ENCODE measurements at places on chromosomes 11 and 22.

DNA sequence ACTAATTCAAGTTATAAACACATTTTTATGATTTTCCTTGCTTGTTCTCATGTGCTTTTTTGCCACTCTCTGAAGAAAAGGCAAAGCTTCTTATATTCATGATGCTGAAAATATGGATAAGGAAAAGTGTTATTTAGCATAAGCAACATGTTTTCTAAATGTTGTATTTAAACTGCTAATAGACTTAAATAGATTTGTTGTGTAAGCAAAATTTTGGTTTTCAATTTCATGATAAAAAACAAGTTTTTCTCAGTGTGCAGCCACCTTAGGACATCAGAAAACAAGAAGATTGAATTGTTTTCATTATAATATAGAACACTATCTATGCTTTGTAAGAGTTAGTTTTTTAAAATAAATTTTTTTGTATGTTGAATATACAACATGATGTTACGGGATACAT, 2.3 kb downstream of the OR4A16 start:
- DNase-seq: no peak
- no peaks in the 10 kb centered on the region for H3K36me3 ChIP-seq
- no peaks in the 10 kb centered on the region for H3K27me3 ChIP-seq
- no peaks in the 10 kb centered on the region for H3K4me1 ChIP-seq
- H3K4me3 ChIP-seq: no peak overlapping the region
- H3K27ac ChIP-seq: no peak overlapping the region

- no peaks in the 10 kb centered on the region for H3K36me3 ChIP-seq
- no peak overlapping the region for H3K27ac ChIP-seq
- H3K4me3 ChIP-seq: no peak overlapping the region
- DNase-seq: no peak
These were observed 14.4 kb upstream of the PAMR1 start for GRCh38 chr11:35539781-35540281.

- H3K4me3 ChIP-seq: no peak overlapping the region
- DNase-seq: no peak
- no peaks in the 10 kb centered on the region for H3K4me1 ChIP-seq
- no peaks in the 10 kb centered on the region for H3K36me3 ChIP-seq
- H3K27me3 ChIP-seq: no peaks in the 10 kb centered on the region
These were observed 1.2 kb downstream of the OR6T1 start for GRCh38 chr11:123942413-123942812.

DNA sequence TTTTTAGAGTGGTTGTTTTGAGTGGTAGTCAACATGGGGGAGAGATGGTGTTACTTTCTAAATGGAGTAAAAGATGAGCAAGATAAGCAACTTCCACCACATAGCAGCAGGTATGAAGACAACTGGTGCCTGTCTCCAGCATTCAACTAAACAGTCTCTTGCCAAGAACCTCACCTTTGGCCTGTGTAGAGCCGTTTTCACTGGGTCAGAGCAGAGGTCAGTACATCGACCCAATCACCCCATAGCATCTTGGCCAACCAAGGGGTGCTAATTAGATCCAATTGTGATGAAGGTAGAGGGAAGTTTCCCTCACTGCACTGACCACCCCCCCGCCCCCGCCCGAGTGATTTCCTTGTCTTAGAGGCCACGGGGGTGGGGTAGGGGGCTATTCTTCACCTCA, 188.2 kb downstream of the BLID start:
- peaks cover 4% of the 10 kb centered on the region for H3K27me3 ChIP-seq
- H3K4me1 ChIP-seq: peaks cover 19% of the 10 kb centered on the region
- no peak overlapping the region for H3K4me3 ChIP-seq

- H3K4me3 ChIP-seq: no peak overlapping the region
- H3K4me1 ChIP-seq: no peaks in the 10 kb centered on the region
- no peak for DNase-seq
- peaks cover 32% of the 10 kb centered on the region for H3K36me3 ChIP-seq
- no peaks in the 10 kb centered on the region for H3K27me3 ChIP-seq
These were observed 15.9 kb downstream of the ARFGAP2 start for GRCh38 chr11:47160753-47161133.

- H3K4me3 ChIP-seq: peak overlapping the region; percentile 22
- no peaks in the 10 kb centered on the region for H3K36me3 ChIP-seq
These were observed 84.6 kb upstream of the NAV2 start for GRCh38 chr11:19628018-19628417.

- no peaks in the 10 kb centered on the region for H3K4me1 ChIP-seq
- H3K27me3 ChIP-seq: no peaks in the 10 kb centered on the region
- H3K36me3 ChIP-seq: peaks cover under 1% of the 10 kb centered on the region
- DNase-seq: no peak
These were observed 20.6 kb downstream of the BCR start for GRCh38 chr22:23200898-23201297.

- DNase-seq: no peak
- H3K27ac ChIP-seq: no peak overlapping the region
- H3K4me3 ChIP-seq: no peak overlapping the region
- peaks cover 4% of the 10 kb centered on the region for H3K27me3 ChIP-seq
- H3K36me3 ChIP-seq: no peaks in the 10 kb centered on the region
These were observed 1.2 kb downstream of the CRYBB1 start for GRCh38 chr22:26616650-26617049.

GRCh38 chr11:116871248-116871647, 33.8 kb upstream of the APOA1 start:
- no peaks in the 10 kb centered on the region for H3K4me1 ChIP-seq
- H3K27me3 ChIP-seq: no peaks in the 10 kb centered on the region
- peaks cover 41% of the 10 kb centered on the region for H3K36me3 ChIP-seq
- H3K4me3 ChIP-seq: no peak overlapping the region
- no peak for DNase-seq

DNA sequence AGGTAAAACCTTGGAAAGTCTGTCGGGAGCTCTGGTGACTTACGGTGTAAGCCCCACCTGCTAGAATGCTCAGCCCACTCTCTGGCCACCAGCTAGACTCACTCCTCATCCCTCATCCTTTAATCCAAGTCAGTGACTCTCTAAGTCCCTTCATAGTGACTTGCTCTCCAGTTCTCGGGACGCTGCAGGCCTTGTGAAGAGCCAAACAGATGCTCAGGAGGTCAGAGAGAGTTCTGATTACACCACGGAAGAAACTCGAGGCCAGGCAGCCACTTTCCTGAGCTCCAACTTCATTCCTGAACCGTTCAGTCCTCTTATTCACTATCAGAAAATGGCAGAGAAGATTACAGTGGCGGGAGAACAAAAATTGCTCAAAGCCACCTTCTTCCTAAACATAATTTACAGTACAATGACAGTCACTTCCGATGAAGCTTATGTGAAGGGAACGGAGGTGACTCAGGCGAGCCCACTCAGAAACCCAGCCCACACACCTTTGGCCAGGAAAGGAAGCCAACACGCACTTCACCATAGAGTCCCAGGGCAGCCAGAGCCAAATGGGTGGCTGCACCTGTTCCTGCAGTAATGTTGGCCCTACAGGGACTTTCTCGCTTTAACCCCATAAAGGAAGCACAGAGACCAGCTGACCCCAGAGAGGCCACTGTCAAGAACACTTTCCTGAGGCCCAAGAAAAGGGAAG, 100.4 kb downstream of the GALNT18 start:
- DNase-seq: no peak
- no peaks in the 10 kb centered on the region for H3K27me3 ChIP-seq

GRCh38 chr11:71309611-71310010, 57.2 kb upstream of the SHANK2 start:
- H3K27ac ChIP-seq: no peak overlapping the region
- H3K36me3 ChIP-seq: no peaks in the 10 kb centered on the region
- no peak overlapping the region for H3K4me3 ChIP-seq
- DNase-seq: no peak

DNA sequence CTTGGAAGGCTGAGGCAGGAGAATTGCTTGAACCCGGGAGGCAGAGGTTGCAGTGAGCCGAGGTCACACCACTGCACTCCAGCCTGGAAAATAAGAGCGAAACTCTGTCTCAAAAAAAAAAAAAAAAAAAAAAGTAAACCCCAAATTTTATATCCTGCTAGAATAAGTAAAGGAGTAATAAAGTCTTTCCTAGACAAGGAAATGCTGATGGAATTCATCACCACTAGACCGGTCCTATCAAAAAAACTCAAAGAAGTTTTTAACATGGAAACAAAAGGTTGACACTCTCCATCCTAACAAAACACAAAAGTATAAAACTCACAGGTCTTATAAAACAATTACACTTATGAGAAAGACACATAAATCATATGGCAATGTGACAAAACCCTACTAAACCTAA, 213.9 kb downstream of the SBF2 start:
- DNase-seq: no peak
- H3K4me3 ChIP-seq: no peak overlapping the region
- H3K4me1 ChIP-seq: no peaks in the 10 kb centered on the region
- H3K27ac ChIP-seq: no peak overlapping the region
- H3K36me3 ChIP-seq: no peaks in the 10 kb centered on the region
